GM23248 (cell line): ENCODE measurements at places on chromosomes 4 and X. TPM values are rescaled to one million over a fixed set of nuclear protein-coding genes. Genes with fewer than 3 reads are reported as not detected.

- H3K4me1 ChIP-seq, result no peaks in the 10 kb centered on the region
- DNase-seq, result no peak
- no peaks in the 10 kb centered on the region for H3K27me3 ChIP-seq
- H3K4me3 ChIP-seq, result no peak overlapping the region
These were observed 92.1 kb upstream of the ZCCHC13 start for GRCh38 chrX:74211911-74212310.

The ARHGAP6 gene
- 0.54 TPM in 1 of 2 replicates, not detected in the other for total RNA-seq

- no peak overlapping the region for H3K27ac ChIP-seq
- no peaks in the 10 kb centered on the region for H3K4me1 ChIP-seq
- no peak overlapping the region for H3K4me3 ChIP-seq
- no peak for DNase-seq
- no peaks in the 10 kb centered on the region for H3K36me3 ChIP-seq
These were observed 108.4 kb downstream of the SORCS2 start for GRCh38 chr4:7300711-7301095.

- no peak overlapping the region for H3K4me3 ChIP-seq
- no peak overlapping the region for H3K27ac ChIP-seq
- peak; percentile 15 for DNase-seq
- peaks cover 4% of the 10 kb centered on the region; the same call in 1 of the 2 replicates for H3K4me1 ChIP-seq
These were observed 69.6 kb downstream of the ENPP6 start for GRCh38 chr4:184147858-184148737.

GRCh38 chr4:73019462-73020047 lies 50.0 kb downstream of the COX18 start:
- no peaks in the 10 kb centered on the region for H3K36me3 ChIP-seq
- peaks cover 8% of the 10 kb centered on the region; the same call in 1 of the 2 replicates for H3K27me3 ChIP-seq
- peak; percentile 76 for DNase-seq
- H3K27ac ChIP-seq, result no peak overlapping the region
- H3K4me3 ChIP-seq, result no peak overlapping the region

GRCh38 chrX:102985192-102985591 lies 48.1 kb downstream of the RAB40AL start:
- H3K27me3 ChIP-seq, result no peaks in the 10 kb centered on the region
- no peak for DNase-seq
- no peaks in the 10 kb centered on the region for H3K36me3 ChIP-seq
- peaks cover 10% of the 10 kb centered on the region; the same call in 1 of the 2 replicates for H3K4me1 ChIP-seq
- no peak overlapping the region for H3K27ac ChIP-seq

GRCh38 chrX:47351706-47352105 lies 18.7 kb upstream of the ZNF157 start:
- no peak overlapping the region for H3K4me3 ChIP-seq
- H3K27ac ChIP-seq, result no peak overlapping the region
- no peaks in the 10 kb centered on the region for H3K4me1 ChIP-seq
- peak; percentile 68 for DNase-seq
- no peaks in the 10 kb centered on the region for H3K36me3 ChIP-seq
- no peaks in the 10 kb centered on the region for H3K27me3 ChIP-seq

DNA sequence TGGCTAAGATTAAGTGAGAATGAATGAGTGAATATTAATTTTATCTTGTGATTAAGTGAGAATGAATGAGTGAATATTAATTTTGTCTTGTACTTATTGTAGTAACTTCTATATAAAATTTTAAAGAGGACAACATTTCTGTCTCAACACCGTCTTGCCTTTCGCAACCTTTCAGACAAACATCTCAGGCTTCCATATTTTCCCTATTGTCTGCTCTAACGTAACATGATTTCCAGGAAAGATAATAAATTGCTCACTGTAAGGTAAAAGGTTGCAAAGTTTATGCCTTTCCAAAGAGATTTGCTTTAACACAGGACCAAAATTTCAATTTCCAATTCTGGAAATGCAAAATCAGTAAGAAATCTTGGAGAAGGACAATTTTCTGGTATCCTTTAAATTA lies 41.7 kb upstream of the SLC39A8 start:
- no peaks in the 10 kb centered on the region for H3K36me3 ChIP-seq
- no peak overlapping the region for H3K27ac ChIP-seq
- no peaks in the 10 kb centered on the region for H3K27me3 ChIP-seq
- H3K4me1 ChIP-seq, result peaks cover 31% of the 10 kb centered on the region
- DNase-seq, result no peak
- no peak overlapping the region for H3K4me3 ChIP-seq

- H3K4me3 ChIP-seq, result no peak overlapping the region
- no peaks in the 10 kb centered on the region for H3K36me3 ChIP-seq
- peaks cover 2% of the 10 kb centered on the region; the same call in 1 of the 2 replicates for H3K4me1 ChIP-seq
- peak; percentile 13 for DNase-seq
These were observed 43.7 kb downstream of the DDX3X start for GRCh38 chrX:41377624-41378023.

DNA sequence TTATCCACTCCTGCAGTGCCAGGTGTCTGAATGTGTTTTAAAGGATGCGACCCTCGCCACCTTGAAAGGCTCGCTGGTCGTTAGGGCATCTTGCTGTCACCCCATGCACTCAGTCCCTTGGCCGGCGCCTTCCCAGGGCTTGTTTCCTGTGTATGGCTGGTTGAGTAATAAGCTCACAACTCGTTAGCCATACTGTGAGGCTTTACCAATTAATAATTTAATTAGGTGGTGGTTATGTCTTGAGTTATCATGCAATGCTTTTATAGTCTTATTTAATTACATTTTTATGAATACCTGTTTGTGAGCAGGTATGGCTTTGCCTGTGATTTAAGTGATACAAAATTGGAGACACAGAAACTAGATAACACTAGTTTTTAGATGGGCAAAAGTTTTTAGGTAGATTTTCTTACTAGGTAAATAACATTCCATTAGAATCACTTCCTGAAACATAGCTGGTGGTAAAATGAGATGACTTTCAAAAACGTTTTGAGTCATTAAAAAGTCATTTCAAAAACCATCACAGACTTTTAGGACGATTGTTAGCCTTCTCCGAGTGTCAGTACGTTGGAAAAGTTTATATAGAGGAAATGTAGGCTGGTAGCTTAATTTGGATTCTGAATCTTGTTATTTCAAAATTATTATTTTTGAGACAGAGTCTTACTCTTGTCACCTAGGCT lies 18.2 kb downstream of the PTTG2 start:
- no peaks in the 10 kb centered on the region for H3K27me3 ChIP-seq
- H3K4me1 ChIP-seq, result peaks cover 14% of the 10 kb centered on the region
- no peak for DNase-seq
- H3K27ac ChIP-seq, result no peak overlapping the region
- H3K36me3 ChIP-seq, result no peaks in the 10 kb centered on the region
- peak overlapping the region; percentile 73 for H3K4me3 ChIP-seq

DNA sequence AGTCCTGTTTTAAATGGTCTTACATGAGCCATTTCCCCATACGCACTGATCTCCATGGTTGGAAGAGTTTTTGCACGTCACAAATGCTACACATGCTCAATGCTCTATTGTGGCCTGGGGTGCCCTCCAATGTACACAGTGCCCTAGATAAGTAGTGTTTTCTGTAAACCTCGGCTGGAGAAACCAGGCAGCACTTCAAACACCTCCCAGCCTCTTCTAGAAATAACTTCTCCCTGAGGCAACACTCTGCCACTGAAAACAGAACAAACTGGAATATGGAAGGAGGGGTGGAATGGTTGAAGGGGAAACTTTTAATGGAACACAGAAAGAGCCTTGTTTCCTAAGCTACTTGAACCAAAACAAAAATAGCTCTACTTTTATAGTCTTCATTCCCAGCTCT lies 123.9 kb upstream of the CBR4 start:
- peaks cover 4% of the 10 kb centered on the region; the same call in 1 of the 2 replicates for H3K4me1 ChIP-seq
- H3K27me3 ChIP-seq, result no peaks in the 10 kb centered on the region
- no peak overlapping the region for H3K4me3 ChIP-seq
- DNase-seq, result no peak
- H3K36me3 ChIP-seq, result peaks cover 71% of the 10 kb centered on the region
- H3K27ac ChIP-seq, result no peak overlapping the region

GRCh38 chr4:184286358-184286757 lies 68.7 kb upstream of the ENPP6 start:
- no peak overlapping the region for H3K27ac ChIP-seq
- no peaks in the 10 kb centered on the region for H3K4me1 ChIP-seq
- H3K36me3 ChIP-seq, result no peaks in the 10 kb centered on the region
- peak; percentile 24 for DNase-seq
- no peak overlapping the region for H3K4me3 ChIP-seq

GRCh38 chr4:1310031-1310795 lies 20.5 kb downstream of the MAEA start:
- peak overlapping the region; percentile 70 for H3K27ac ChIP-seq
- H3K4me3 ChIP-seq, result peak overlapping the region; percentile 63
- DNase-seq, result no peak
- H3K36me3 ChIP-seq, result peaks cover 9% of the 10 kb centered on the region; the same call in 1 of the 2 replicates
- H3K4me1 ChIP-seq, result peaks cover 10% of the 10 kb centered on the region; the same call in 1 of the 2 replicates

- DNase-seq, result no peak
- no peak overlapping the region for H3K27ac ChIP-seq
- H3K4me3 ChIP-seq, result no peak overlapping the region
- no peaks in the 10 kb centered on the region for H3K27me3 ChIP-seq
- no peaks in the 10 kb centered on the region for H3K4me1 ChIP-seq
These were observed 33.8 kb upstream of the FGFR3 start for GRCh38 chr4:1759170-1759817.

DNA sequence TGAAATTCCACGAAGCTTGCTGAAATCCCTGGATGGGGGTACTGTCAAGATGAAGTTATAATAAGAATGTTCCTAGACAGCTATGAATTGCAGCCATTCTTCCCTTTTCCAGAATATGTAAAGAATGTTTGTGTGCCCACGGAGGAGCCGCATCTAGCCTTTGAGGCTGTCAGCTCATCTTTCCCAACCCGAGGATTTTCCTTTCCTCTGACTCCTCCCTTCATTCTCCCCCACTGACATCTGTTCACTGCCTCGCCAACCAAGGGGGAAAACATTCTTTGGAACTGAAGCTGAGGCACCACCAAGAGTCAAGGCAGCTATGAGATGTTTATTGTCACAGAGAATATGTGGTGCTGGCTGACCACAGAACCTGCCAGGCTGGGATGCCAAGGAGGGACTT lies 8.8 kb downstream of the NHSL2 start:
- H3K36me3 ChIP-seq, result no peaks in the 10 kb centered on the region
- H3K27ac ChIP-seq, result peak overlapping the region; percentile 27; the same call in 1 of the 2 replicates
- peaks cover 28% of the 10 kb centered on the region for H3K4me1 ChIP-seq
- H3K4me3 ChIP-seq, result no peak overlapping the region
- peak; percentile 47 for DNase-seq

DNA sequence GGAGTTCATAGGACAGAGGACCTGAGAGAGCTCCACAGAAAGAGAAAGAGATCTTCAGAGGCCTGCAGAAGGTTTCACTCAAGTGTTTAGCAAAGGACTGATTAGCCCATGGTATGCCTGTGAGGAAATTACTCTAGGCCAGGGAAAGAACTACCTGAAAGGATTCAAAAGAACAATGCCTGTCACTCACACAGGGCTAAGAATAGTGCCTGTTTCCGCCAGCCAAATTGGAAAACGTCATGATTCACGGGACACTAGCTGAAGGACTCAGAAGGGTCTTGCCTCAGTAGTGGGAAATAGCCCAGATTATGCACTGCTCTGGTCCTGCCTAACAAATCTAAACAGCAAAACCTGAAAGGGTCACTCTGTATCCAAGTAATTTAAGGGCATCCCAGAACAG lies 21.1 kb downstream of the SYTL4 start:
- H3K4me1 ChIP-seq, result no peaks in the 10 kb centered on the region
- H3K27ac ChIP-seq, result no peak overlapping the region
- H3K36me3 ChIP-seq, result no peaks in the 10 kb centered on the region
- no peak for DNase-seq
- no peaks in the 10 kb centered on the region for H3K27me3 ChIP-seq
- no peak overlapping the region for H3K4me3 ChIP-seq

The ATP2B3 gene
- total RNA-seq, result not detected in 2 replicates

GRCh38 chr4:8198206-8198905 lies 734 bp upstream of the SH3TC1 start:
- no peak overlapping the region for H3K4me3 ChIP-seq
- no peak overlapping the region for H3K27ac ChIP-seq
- H3K27me3 ChIP-seq, result peaks cover 12% of the 10 kb centered on the region; the same call in 1 of the 2 replicates
- no peaks in the 10 kb centered on the region for H3K36me3 ChIP-seq
- peaks cover 8% of the 10 kb centered on the region; the same call in 1 of the 2 replicates for H3K4me1 ChIP-seq

DNA sequence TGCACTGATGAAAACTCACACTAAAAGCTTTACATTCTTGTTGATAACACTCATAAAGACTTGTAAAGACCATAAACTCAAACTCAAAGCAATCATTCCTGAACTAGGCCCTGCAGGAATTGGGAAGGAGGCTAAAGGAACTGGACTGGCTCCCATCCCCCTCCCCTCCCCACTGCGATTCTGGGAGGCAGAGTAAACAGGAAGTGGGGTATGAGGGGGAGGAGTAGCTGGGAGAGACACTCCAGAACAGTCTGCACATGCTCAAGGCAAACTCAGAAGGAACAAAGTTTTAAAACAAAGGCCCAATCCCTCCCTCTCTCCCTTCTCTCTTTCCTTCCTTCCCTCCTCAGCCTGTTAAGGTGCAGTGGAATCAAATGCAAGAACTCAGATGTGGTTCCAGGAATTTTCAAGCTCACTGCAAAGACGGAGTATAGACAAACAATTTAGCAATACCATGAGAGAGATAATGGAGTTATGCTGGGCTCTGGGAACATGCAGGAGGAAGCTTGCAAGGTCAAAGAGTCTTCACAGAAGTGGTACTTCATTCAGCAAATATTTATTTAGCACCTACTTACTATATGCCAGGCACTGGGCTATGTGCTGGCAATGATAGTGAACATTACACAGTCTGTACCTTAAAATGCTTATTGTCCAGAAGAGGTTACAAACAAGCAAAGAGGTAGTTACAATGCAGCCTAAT lies 15.9 kb downstream of the MID1IP1 start:
- peak overlapping the region; percentile 30; the same call in 1 of the 2 replicates for H3K27ac ChIP-seq
- peaks cover 15% of the 10 kb centered on the region for H3K4me1 ChIP-seq
- H3K27me3 ChIP-seq, result no peaks in the 10 kb centered on the region

DNA sequence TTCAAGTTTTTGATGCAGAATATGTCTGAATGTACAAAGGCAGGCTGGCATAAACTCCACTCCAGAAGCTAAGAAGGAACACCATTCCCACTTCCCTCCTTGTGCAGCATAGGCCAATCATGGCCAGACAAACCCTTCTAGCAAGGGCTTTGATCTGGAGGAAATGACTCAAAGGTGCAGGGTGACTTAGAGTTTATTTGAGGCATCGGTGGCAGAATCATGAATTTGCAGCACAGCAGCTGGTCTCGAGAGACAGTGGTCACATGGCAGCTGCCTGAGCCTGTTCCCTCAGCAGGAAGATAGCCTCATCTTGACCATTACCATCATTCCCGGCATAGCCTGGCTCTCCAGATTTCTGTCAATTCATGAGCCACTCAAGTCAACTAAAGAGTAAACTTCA lies 154.5 kb downstream of the ATP10D start:
- no peak overlapping the region for H3K27ac ChIP-seq
- H3K4me1 ChIP-seq, result peaks cover 9% of the 10 kb centered on the region
- H3K4me3 ChIP-seq, result no peak overlapping the region

- no peak overlapping the region for H3K27ac ChIP-seq
- DNase-seq, result no peak
- H3K27me3 ChIP-seq, result no peaks in the 10 kb centered on the region
- peaks cover 6% of the 10 kb centered on the region for H3K36me3 ChIP-seq
- peaks cover 13% of the 10 kb centered on the region for H3K4me1 ChIP-seq
- no peak overlapping the region for H3K4me3 ChIP-seq
These were observed 18.0 kb downstream of the TRAPPC2 start for GRCh38 chrX:13716455-13716854.

GRCh38 chr4:145012841-145013240 lies 85.2 kb downstream of the ANAPC10 start:
- peak; percentile 55 for DNase-seq
- H3K27me3 ChIP-seq, result no peaks in the 10 kb centered on the region
- H3K36me3 ChIP-seq, result no peaks in the 10 kb centered on the region

GRCh38 chr4:154961263-154961662 lies 180.2 kb downstream of the RBM46 start:
- no peak overlapping the region for H3K4me3 ChIP-seq
- no peaks in the 10 kb centered on the region for H3K36me3 ChIP-seq
- H3K27ac ChIP-seq, result no peak overlapping the region
- H3K27me3 ChIP-seq, result no peaks in the 10 kb centered on the region
- no peaks in the 10 kb centered on the region for H3K4me1 ChIP-seq
